GM03348 (cell line): ENCODE measurements at places on chromosomes 11 and 22.

- peak; percentile 89 for DNase-seq
Measured at GRCh38 chr22:44026630-44027511, 2.8 kb downstream of the PARVB start.

GRCh38 chr22:47230251-47230650 lies 467.8 kb downstream of the TBC1D22A start:
- DNase-seq = no peak

GRCh38 chr22:37428649-37429586 lies 1.6 kb upstream of the ELFN2 start:
- peak; percentile 78 for DNase-seq

- DNase-seq = no peak
Measured at GRCh38 chr11:16173798-16174197, 182.5 kb downstream of the SOX6 start.

GRCh38 chr22:32913557-32913956 lies 112.1 kb downstream of the TIMP3 start:
- no peak for DNase-seq
